Mesothelial cell of epicardium (in vitro differentiated cells): ENCODE measurements at places on chromosomes 4 and X. TPM values are rescaled to one million over a fixed set of nuclear protein-coding genes. Genes with fewer than 3 reads are reported as not detected.

Gene PCYT1B
- total RNA-seq: 15.8 to 17.3 TPM (median 17.1 TPM) in 3 replicates

GRCh38 chrX:48071064-48071985 is at the start of gene ZNF630:
ZNF630 (minus strand) TSS chrX:48071640; CDS start chrX:48066886, 4,754 bp downstream.
- DNase-seq: peak; percentile 46

DNA sequence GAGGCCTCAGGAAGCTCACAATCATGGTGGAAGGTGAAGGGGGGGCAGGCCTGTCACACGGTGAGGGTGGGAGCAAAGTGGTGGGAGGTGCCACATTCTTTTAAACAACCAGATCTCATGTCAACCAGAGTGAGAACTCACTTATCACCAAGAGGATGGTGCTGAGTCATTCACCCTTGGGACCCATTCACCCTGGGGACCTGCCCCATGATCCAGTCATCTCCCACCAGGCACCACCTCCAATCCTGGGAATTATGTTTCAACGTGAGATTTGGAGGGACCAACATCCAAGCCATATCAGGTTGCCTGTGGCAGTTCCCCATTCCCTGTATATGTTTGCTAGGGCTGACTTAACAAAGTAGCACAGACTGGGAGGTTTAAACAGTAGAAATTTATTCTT is 318.4 kb upstream of the CLNK start:
- DNase-seq: no peak

Gene MAGEC3
- total RNA-seq: 0.16 to 0.38 TPM (median 0.18 TPM) in 3 replicates

Gene RASGEF1B
- 6.8 to 7.2 TPM (median 7.2 TPM) in 3 replicates for total RNA-seq

Gene THOC2
- 117 to 121 TPM (median 119 TPM) in 3 replicates for total RNA-seq

- DNase-seq: no peak
These were observed 76.4 kb downstream of the NBDY start for GRCh38 chrX:56805399-56805798.

Gene SCD5
- 25.7 to 27.2 TPM (median 26.1 TPM) in 3 replicates for total RNA-seq

Gene VSIG1
- total RNA-seq: 0.23 to 0.54 TPM (median 0.24 TPM) in 3 replicates

GRCh38 chrX:40651620-40652223 is 4.4 kb upstream of the CXorf38 start:
- peak; percentile 39 for DNase-seq

Gene PDZD4
- 6.8 to 8.8 TPM (median 7.6 TPM) in 3 replicates for total RNA-seq

Gene AIFM1
- total RNA-seq: 31.3 to 34.6 TPM (median 32.1 TPM) in 3 replicates

GRCh38 chr4:41590591-41590990 is 52.6 kb downstream of the LIMCH1 start:
- DNase-seq: no peak

DNA sequence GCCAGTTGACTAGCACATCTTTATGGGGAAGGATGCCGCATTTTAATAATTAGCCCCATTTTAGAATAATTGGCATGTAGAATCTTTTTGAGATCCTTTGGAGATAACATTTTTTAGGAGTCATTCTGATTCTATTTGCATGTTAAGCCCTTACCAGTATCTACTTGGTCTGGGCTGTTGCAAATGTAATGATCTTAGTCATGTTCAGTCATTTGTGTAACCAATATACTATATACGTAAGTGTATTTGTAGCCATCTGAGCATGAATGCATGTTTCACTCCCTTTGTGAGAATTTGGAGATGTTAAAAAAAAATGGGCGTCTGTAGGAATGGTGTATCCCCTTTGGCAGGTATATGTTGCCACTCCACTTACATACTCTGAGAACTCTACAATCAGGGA is 119.1 kb downstream of the TEX13A start:
- no peak for DNase-seq

- no peak for DNase-seq
These were observed 5.8 kb upstream of the POU4F2 start for GRCh38 chr4:146632770-146633470.

Gene FAM114A1
- total RNA-seq: 52.0 to 55.6 TPM (median 53.7 TPM) in 3 replicates

GRCh38 chrX:107687445-107687844 is 59.1 kb downstream of the PRPS1 start:
- DNase-seq: no peak

- no peak for DNase-seq
These were observed 25.4 kb downstream of the CLCN5 start for GRCh38 chrX:49947781-49948180.

DNA sequence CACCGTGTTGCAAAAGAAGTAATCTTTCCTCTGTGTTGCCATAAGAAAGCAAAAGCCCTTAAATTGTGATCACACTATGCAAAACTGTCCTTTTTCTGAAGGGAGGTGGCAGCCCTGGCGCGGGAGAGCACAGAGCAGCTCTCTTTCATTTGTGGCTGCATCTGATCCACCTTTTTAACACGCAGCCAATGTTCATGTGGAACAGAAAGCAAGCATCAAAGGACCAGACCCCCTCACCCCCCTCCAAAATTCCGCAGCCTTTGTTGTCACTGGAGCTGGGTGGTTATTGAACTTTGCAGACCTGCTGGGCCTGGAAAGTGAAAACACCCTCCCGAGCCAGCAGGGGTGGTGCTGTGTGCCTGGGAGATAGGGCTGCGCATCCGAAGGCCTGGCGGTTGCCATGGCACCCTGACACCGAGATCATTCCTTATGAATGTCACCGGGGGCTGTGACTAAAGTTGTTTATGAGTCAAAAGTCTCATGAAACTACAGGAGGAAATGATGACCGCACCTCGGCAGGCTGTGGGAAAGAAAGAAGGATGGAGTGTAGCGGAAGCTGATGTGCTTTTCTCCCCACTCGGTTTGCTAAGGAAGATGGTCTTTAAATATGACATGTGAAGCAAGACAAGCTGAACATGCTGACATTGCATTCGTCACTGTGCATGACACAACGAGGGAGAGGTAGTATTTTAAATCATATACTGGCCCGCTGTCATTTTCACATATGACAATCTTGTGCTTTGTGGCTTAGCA is 367.4 kb downstream of the UNC5C start:
- no peak for DNase-seq

Gene PPP1R3F
- 8.9 to 11.4 TPM (median 9.6 TPM) in 3 replicates for total RNA-seq

DNA sequence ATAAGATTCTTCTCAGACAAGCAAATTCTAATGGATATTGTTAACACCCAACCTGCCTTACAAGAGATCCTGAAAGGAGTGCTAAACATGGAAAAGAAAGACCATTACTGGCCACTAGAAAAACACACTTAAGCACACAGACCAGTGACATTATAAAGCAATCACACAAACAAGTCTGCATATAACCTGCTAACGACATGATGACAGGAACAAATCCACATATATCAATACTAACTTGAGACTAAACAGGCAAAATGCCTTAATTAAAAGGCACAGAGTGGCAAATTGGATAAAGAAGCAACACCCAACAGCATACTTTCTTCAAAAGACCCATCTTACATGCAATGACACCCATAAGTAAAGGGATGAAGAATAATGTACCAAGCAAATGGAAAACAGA is 100.5 kb upstream of the PCDH18 start:
- DNase-seq: no peak

DNA sequence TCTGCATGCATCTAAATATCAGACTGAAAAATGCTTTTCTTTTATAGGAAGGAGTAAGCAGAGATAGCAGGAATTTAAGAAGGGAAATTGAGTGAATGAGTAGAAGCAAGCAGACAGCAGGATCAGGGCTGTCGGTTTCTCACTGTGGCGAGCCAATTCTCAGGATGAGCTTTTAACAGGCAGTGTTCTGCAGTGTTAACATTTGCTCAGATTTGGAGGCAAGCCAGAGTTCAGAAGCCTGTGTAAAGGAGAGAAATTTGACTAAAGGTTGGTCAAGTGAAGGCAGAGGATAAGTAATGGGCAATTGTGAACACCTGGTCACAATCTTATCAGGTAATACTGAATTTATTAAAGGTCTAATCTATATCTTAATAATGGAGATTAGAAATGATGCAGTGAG is 133.3 kb upstream of the MAGEB16 start:
- no peak for DNase-seq

Gene RBBP7
- 221 to 229 TPM (median 225 TPM) in 3 replicates for total RNA-seq

Gene STPG2
- 0.85 to 0.97 TPM (median 0.88 TPM) in 3 replicates for total RNA-seq

Gene REELD1
- 0.13 to 0.45 TPM (median 0.16 TPM) in 3 replicates for total RNA-seq

DNA sequence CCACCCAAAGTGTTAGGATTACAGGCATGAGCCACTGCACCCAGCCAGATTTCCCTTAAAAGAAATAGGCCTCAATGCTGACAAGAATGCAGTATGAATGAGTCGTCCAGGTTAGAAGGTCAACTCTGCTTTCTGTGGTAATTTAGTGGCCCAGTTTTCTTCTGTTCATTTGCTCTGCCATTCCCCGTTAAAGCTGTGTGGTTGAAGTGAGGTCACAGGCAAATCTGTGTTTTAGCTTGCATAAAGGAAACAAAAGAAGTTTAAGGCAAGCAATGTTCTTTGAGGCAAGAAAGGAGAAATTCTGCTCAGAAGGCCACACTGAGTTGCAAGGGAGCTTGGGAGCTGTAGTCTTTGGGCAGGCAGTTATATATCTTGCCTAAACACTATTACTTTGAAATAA is 176.8 kb downstream of the LARP7 start:
- no peak for DNase-seq

DNA sequence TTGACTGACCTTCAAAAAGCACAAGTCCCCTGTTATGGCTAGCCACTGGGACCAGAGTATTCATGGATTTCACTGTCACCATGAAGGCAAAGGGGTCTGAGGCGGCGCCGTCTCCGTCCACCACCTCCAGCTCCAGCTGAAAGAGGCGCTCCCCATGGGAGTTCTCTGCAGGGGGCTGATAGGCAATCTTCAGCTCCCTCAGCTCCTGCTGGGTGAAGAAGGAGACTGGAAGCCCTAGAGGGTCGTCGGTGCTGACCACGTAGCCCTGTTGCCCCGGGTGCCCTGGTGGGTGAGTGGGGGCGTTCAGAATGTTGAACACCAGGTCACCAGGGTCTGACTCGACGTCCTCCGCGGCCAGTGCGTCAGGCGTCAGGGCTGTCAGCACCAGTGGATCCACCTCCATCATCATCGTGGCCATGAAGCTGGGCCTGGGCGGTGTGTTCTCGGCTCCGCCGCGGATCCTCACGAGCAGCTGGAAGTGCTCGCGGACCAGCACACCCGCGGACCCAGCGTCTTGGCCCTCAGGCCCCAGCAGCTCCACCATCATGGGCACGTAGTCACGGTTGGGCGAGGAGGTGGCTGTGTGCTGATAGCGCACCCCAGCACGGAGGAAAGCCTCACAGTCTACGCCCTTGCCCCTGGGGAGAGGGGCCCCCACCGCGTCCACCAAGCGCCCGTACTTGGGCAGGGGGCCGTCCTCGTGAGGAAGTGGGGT is 987 bp downstream of the FREM3 start:
- DNase-seq: no peak

Gene STIM2
- total RNA-seq: 51.0 to 52.9 TPM (median 52.5 TPM) in 3 replicates

GRCh38 chrX:9117851-9118250 is 83.9 kb upstream of the FAM9B start:
- DNase-seq: no peak

Gene TLR8
- total RNA-seq: not detected in 3 replicates

- no peak for DNase-seq
These were observed 184.8 kb downstream of the UNC5C start for GRCh38 chr4:95363966-95364365.

Gene TRIM75
- total RNA-seq: not detected in 3 replicates

Gene TEX13D
- total RNA-seq: not detected in 3 replicates

DNA sequence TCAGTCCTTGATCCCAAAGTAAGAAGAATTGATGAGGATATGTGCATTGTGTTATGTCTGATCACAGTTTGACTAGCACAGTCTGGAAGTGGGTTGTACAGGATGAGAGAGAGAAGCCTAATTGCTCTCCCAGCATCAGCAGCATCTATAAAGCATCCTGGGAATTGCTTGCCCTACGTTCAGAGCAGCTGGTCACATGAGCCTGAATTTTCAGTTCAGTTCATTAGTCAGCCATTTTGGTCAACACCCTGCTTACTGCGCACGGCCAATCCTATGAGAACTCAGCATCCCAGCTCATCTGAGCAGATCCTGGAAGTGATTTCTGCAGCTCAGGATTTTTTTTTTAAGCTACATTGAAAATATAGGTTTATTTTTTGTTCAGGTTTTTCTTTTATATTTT is at the start of gene RUFY3:
RUFY3 (plus strand) TSS at position 218 of the 400 bp plus-strand sequence. CDS start 610 bp downstream, outside the sequence.
- DNase-seq: no peak

GRCh38 chrX:130645955-130646583 is 244.3 kb downstream of the RBMX2 start:
- no peak for DNase-seq

Gene GABRE
- 190 to 220 TPM (median 202 TPM) in 3 replicates for total RNA-seq

Gene SSX3
- total RNA-seq: not detected in 3 replicates
